ENCODE measurements at places on chromosomes 13 and 19.

DNA sequence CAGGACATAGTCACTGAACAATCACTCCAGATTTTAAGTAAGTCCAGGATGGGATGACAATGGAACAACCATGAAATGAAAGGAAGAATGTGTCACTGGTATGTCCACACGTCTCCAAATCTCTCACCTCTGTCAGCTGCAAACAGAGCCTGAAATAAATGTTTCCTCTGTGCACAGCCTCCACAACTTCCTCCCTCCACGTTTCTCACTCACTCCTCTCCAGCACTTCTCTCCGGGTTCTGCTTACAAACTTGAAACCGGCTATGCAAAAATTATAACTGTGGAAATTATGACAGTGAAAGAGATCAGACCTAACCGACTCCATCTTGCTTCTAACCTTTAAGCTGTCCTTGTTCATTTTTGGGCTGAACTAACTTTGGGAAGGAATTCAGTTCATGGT, 35.0 kb upstream of the ALOX5AP start:
- no peak for DNase-seq

- no peak for DNase-seq
These were observed 540.6 kb upstream of the SPRY2 start for GRCh38 chr13:80881495-80881894.

GRCh38 chr13:93577105-93577504, 350.5 kb downstream of the GPC6 start:
- DNase-seq: no peak

DNA sequence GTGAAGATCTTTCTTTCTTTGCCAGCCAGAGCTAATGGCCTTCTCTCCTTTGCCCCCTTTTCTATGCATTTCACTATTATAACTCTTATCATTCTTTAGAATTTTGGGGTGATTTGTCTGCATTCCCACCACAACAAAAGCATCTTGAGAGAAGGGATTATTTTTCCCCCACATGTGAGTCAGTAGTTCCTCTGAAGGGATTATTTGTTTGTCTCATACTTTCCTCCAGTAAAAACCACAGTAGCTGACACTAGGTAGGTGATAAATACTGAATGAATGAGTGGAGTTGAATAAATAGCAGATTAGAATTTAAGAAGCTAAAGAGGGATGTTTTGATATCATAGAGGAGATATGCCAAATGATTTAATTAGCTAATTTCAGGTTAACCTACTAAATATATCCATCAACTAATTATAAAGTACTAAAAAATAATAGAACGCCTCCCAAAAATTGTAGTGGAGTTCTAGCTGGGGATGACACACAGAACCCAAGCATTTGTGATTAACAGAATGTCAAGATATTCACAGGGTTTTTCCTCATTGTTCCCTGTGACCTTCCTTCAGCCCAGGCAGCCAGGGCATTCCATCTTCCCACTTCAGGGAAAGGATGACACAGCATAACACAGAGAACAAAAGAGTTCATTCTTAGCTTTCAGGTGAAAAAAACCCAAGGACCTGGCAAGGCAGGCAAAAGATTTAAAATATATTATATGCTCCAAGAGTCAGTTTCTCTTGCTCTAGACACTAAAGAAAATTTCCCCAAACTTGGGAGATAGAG, 3.5 kb upstream of the TBC1D4 start:
- DNase-seq: no peak

DNA sequence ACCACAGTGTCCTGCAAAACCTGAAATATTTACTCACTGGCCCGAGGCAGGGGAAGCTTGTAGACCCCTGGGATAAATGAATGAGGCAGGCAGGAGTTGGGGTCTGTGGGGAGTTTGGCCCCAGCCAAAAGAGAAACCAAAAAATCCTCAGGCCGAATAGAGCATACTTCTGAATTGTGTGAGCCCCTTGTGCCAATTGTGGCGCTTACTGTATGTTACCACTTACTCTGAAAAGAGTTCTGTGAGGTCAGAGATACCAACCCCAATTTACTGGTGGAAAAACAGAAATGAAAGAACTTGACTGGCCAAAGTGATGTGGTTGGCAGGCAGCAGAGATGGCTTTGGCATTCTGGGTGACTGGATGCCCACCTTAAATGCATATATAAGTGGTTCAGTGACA, 6.9 kb downstream of the CARM1 start:
- DNase-seq: no peak

DNA sequence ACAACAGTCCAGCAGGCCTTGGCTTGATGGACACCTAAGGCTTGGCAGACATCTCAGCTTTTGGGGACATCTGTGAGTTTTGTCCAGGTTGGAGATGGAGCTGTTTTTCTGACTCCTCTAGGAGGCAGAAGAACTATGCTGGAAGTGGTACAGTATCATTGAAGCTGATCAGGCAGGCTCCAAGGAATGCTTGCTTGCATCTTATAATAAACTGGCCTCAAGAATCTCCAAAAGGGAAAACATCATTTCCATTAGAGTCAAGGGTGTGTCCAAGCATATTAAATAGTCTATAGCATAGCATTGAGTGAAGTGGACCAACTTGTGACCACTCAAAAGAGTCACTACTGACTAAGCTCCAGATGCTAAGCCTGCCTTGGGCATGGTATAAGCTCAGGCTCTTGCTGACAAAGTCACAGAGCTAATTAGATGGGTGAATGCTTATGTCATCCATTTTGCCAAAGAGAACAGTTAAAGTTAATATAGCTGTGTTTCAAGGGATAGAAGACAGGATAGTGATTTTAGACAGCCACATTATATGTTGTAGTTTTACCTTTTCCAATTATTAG, 216.0 kb downstream of the DNAJC15 start:
- no peak for DNase-seq

DNA sequence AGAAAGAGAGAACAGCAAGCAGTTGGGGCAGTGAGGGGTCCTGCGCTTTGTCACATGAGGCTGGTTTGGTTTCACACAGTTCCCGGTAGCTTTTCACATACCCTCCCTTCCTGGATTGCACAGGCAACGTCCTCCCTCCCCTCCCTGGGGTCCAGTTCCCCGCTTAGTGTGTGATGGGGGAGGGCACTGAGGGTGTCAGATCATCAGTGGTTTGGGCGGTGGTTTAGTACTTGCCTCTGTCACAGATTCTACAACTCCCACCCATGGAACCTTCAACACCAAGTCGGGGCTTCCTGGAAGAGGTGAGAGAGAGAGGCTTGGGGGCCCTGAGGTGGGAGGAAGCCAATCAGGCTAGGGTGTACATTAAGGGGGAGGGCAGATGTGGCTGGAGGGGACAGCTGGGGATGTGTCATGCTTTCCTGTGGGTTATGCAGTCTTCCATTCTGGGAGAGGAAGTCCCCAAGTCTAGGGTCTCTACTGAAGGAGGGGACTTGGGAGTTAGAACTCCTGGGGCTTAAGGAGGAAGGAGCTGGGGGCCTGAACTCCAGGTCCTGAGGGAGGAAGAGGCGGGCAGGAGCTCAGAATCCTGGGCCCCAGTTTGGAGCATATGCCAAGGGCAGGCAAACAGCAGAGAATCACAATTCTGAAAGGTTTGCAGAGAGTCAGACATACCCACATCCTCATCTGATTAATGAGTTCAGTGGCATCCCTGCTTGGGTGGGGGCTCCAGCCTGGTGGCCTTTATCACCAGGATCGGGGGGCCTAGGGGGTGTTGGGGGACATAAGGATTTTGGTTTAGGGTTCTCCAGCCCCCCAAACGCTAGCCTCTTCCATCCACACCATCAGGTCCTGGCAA, at the start of gene NKG7:
NKG7 (minus strand) TSS at position 6 of the 856 bp plus-strand sequence. CDS start 119 bp downstream, outside the sequence.
- peak; percentile 62 for DNase-seq

DNA sequence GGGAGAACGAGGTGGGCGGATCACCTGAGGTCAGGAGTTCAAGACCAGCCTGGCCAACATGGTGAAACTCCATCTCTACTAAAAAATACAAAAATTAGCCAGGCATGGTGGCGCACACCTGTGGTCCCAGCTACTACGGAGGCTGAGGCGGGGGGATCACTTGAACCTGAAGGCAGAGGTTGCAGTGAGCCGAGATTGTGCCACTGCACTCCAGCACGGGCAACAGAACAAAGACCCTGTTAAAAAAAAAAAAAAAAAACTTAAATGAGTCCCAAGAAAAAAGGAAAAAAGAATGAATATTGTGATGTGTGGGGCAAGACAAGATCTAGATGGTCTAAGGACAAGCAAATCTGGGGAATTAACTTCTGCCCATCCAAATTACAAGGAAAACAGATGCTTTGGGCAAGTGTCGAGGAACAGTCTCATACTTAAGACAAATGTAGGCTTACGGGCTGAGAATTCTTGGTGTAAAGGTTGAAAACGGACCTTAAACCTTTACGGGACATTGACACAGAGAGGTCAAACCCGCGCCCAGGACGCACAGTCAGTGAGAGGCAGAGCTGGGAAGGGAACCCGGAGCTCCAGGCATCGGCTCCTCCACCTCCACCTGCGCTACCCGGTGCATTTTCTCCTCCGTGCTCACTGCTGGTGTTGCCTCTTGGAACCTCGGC, 656 bp upstream of the ZNF324 start:
- no peak for DNase-seq

DNA sequence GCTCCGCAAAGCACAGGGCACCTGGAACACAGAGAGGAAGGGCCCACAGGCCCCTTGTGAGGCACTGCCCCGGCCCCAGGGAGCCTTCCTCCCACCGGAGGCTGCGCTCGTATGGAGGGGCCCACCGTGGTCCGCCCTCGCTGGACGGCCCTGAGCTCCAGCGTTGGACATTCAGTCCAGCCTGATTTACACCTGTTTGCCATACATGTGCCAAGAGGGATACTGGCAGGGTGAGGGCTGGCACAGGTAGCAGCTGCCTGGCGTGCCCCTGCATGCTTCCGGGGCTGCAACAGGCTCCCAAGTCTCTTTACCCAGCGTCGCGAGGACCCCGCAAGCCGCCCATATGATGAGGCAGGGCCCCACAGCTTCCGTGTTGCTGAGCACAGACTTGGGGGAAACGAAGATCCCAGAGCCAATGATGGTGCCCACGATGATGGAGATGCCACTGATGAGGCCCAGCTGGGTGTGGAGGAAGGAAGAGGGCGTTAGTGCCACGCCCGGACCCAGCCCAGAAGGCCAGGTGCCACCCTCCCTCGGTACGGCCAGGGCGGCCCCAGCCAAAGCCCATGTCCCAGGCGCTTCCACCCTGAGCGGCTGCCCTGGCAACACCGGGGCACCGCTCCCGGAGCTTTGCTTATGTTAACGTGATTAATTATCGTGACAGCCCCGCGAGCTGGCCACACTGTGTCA, 5.1 kb downstream of the SLC7A9 start:
- DNase-seq: no peak

- no peak for DNase-seq
These were observed 8.6 kb upstream of the EPN1 start for GRCh38 chr19:55666343-55667005.

- DNase-seq: no peak
These were observed 22.5 kb downstream of the LTBP4 start for GRCh38 chr19:40623403-40624251.

DNA sequence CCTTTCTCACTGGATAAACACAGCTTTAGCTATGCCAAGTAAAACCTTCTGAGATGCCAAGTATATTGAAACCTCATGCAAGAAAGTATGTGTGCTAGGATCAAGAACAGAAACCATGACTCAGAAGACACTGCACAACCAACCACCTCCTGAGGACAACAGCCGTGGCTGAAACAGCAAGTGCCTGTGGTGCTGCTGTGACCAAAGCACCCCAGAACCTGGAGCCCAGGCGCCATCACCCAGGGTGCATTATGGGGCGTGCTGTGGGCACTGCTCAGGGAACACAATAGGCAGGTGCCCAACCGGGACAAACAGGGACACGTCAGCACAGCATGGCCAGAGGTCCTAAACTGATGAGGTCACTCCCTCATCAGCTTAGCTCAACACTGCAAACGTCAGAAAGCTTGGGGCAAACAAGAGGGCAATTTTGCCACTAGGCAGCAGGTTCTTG, 101.3 kb upstream of the SLC15A1 start:
- peak; percentile 39 for DNase-seq

- DNase-seq: no peak
These were observed 20.2 kb downstream of the HIPK4 start for GRCh38 chr19:40369797-40370196.

DNA sequence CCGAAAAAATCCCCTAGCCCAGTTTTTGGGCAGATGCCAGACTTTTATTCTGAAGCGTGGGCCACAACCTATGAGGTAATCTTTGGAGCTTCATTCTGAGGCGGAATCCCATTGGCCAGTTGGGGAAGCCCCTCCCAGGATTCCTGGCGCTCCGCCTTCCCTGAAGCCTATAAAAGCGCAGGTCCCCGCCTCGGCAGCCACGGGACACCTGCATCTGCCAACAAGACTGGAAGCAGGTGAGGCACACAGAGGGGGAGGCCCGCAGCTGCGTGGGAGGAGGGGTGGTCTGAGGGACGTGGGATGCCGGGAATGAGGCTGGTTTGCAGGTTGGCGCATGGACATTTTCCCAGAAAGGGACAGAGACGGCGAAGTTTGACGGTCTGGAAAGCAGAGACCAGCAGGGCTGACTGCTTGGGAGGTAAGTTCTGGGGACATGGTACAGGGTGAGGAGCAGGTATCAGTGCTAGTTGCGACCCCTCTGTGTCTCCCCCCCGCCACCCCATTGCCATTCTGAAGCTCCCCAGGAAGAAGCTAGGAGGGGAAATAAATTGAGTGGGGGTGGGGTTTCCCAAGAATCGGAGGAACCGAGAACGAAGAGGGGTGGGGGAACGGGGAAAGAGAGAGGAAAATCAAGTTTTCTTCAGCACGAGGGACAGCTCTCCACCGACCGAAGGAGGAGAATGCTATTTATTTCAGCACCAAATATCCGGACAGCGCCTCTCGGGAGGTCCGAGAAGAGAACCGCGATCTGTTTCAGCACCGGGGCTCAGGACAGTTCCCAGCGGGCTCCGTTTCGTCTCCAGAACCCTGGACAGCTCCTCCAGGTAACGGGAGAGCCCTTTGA, 22.4 kb upstream of the FEM1A start:
- peak; percentile 71 for DNase-seq

GRCh38 chr19:6061376-6062130, 48.7 kb downstream of the RFX2 start:
- DNase-seq: no peak

DNA sequence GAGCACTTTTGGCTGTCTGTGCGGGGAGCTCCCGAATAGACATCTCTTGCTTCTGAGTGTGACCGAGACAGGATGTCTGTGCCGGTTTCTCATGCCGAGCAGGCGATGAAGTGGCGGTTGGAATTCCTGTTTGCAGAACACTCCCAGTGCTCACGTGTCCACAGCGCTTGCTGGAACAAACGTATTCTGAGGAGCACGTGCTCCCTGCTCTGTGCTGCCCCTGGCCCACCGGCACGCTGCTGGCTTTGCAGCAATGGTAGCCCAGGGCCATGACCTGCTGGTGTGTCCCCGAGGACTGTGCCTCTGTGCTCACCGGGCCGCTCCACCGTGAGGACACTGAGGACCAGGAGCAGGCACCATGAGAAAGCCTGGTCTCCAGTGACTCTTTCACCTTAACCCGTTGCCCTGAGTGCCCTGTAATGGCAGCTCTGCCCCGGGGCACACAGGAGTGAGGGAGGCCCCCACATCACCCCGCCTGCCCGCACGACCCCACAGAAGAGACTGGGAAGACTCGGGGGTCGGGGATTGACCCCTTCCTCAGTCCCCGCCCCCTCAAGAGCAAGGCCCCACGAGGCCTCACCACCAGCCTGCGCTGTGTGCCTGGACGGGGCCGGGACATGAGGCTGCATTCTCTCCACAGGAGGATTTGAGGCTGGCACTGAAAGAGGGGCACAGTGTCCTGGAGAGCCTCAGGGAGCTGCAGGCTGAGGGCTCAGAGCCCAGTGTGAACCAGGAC, 40.0 kb upstream of the F7 start:
- no peak for DNase-seq

- no peak for DNase-seq
These were observed 1670.2 kb upstream of the PCDH20 start for GRCh38 chr13:63085851-63086250.
